ENCODE measurements at places on chromosomes 4 and X. TPM values are rescaled to one million over a fixed set of nuclear protein-coding genes. Genes with fewer than 3 reads are reported as not detected.

The SHROOM4 gene
- not detected for total RNA-seq

DNA sequence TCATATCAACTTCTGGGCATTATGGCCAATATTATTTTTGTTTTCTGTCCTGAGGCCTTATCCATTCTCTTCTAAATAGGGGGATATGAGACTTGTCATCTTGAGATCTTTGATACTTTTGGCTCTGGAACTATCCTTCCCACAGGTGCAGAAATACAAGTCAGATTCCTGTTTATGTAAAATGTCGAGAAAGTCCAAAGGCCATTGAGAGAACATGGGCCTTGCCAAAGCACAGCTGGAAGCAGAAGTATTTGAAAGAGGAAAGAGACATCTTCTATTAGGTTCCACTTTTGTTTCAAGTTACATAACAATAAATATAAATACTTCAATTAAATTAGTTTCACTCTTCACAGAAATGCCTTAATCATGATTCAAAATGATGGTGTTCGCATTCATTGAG is 20.8 kb upstream of the PRSS48 start:
- DNase-seq: no peak
- no peak overlapping the region for H3K27ac ChIP-seq
- H3K27me3 ChIP-seq: no peaks in the 10 kb centered on the region
- no peaks in the 10 kb centered on the region for H3K4me1 ChIP-seq

DNA sequence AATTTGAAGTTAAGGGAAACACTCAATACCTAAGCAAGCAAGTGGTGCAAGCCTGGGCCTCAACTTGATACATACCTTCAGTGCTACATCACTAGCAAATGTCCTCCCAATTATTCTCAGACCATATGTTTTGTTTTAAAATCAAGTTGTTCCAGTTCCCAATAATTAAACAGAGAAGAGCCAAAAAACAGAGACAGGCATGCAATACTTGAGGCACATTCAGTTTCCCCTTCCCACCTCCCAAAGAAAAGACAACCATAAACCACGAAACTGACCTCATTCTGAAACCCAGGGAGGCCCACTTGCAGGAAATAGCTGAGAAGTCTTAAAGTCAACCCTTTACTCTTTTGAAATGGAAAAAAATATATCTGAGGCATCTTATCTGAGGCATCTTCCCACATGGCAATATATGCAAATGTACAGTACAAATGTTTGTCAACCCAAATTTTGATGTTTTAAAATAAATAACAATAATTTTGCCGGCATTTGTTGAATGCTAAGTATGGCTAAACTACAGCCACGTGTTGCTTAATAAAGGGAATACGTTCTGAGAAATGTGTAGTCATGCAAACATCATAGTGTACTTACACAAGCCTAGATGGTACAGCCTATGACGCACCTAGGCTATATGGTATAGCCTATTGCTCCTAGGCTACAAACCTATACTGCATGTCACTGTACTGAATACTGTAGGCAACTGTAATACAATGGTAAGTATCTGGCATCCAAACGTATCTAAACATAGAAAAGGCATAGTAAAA is 147.5 kb downstream of the TSPAN5 start:
- H3K27me3 ChIP-seq: no peaks in the 10 kb centered on the region
- no peak overlapping the region for H3K4me3 ChIP-seq
- H3K36me3 ChIP-seq: no peaks in the 10 kb centered on the region
- H3K27ac ChIP-seq: no peak overlapping the region

The DCLK2 gene
- total RNA-seq: not detected

The SOWAHB gene
- total RNA-seq: not detected

- no peak for DNase-seq
- no peaks in the 10 kb centered on the region for H3K36me3 ChIP-seq
- H3K4me1 ChIP-seq: peaks cover 9% of the 10 kb centered on the region
- no peaks in the 10 kb centered on the region for H3K27me3 ChIP-seq
- peak overlapping the region; percentile 36 for H3K4me3 ChIP-seq
- peak overlapping the region; percentile 16 for H3K27ac ChIP-seq
Observed at GRCh38 chr4:26812049-26812714, 48.5 kb upstream of the STIM2 start.

The NAP1L2 gene
- 11.1 TPM for total RNA-seq

GRCh38 chr4:109005523-109005922 is 242.7 kb upstream of the ETNPPL start:
- no peak overlapping the region for H3K27ac ChIP-seq
- H3K27me3 ChIP-seq: no peaks in the 10 kb centered on the region
- DNase-seq: no peak
- no peak overlapping the region for H3K4me3 ChIP-seq
- no peaks in the 10 kb centered on the region for H3K36me3 ChIP-seq
- H3K4me1 ChIP-seq: no peaks in the 10 kb centered on the region

The ZAR1 gene
- total RNA-seq: not detected

DNA sequence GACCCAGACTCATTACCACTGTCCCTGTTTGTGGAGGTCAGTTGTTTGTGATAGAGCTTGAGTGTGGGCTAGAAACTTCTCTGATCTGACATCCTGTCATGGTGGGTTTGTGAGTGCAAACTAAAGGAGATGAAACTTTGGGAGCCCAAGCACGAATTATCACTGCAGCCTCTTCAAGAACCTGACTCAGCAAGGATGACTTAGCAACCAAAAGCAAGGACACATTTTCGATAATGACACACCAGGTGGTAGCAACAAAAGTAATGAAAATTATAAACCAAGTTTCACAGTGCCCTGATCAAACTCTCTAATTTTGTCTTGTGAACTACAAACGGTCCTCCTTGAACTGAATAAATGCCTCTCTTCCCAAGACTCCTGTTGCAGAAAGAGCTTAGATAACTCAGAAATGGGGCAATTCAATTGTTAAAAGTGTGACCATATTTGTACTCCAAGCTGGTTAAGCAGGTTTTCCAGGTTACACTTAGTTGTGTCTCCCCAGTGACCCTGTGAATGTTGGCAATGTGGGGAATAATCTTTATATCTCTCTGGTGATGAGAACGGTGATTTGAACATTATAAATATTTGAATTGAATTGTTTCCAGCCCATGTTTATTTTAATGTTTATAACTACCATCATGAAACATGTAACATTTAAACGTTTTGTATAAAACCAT is 52.6 kb upstream of the ATP8A1 start:
- peaks cover 4% of the 10 kb centered on the region for H3K27me3 ChIP-seq
- no peak overlapping the region for H3K4me3 ChIP-seq
- H3K27ac ChIP-seq: no peak overlapping the region
- H3K4me1 ChIP-seq: no peaks in the 10 kb centered on the region

DNA sequence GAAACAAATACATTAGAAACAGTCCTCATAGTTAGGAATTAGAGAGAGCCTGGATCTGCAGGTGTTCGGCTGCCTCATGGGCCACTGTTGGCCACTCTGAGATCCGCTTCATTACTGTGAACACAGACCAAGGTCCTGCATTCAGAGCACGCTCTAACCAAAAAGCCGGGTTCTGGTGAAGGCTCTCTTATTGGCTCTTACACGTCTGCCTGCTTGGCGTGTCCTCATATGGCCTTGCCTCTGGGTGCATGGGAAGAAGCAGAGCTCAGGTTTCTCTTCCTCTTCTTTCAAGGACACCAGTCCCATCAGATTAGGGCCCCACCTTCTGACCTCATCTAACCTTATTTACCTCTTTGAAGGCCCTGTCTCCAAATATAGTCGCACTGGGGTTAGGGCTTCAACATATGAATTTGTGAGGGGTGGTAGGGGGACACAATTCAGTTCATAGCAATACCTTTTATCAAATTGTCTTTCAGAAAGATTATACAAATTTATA is 37.1 kb upstream of the ELF2 start:
- H3K27ac ChIP-seq: no peak overlapping the region
- no peaks in the 10 kb centered on the region for H3K27me3 ChIP-seq
- no peak overlapping the region for H3K4me3 ChIP-seq
- H3K36me3 ChIP-seq: no peaks in the 10 kb centered on the region
- DNase-seq: no peak
